GM04504 (cell line): ENCODE measurements at places on chromosomes 5 and 9.

DNA sequence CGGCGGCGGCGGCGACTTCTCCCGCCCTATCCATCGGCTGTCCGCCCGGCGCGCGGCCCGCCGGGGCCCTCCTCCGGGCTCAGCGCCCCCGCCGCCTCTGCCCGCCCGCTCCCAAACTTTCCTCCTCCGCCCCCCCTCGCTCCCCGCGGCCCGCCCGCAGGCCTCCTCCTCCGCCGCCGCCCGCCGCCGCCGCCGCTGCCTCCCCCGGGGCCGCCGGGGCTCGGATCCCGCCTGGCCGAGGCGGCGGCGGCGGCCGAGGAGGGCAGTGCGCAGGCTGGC is 460 bp upstream of the PBX3 start:
- DNase-seq = no peak

DNA sequence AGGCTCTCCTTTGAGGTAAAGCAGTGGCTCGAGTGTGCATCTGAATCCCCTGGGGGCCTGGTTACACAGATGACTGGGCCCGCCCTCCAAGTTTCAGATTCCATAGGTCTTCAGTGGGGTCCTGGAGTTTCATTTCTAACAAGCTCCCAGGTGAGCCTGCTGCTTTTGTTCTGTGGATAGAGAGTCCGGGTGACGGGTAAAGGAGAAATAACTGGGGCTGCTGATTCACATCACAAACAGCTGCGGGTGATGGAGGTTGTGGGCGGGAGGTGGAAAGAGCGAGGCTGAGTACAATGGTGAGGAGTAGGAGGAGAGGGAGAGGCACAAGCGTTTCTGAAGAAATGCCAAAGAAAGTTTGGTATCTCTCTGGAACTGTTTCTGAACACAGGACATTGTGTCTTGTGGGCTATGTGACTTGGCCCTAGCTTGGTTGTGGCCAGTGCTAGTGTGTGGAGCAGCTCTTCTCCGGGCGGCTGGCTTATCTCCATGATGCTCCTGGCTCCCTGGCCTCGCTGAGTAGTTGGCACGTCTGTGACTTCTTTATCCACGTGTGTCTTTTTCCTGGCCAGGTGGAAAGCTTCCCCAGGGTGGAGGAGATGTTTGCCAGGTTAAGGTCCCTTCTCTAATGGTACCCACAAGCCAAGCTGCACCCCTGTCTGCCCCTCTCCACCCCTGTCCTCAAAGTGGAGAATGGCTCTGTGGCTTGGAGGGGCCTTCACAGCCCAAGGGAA is 61.7 kb downstream of the HSPA4 start:
- no peak for DNase-seq

- DNase-seq = no peak
Observed at GRCh38 chr5:54848581-54848980, 136.8 kb downstream of the ESM1 start.

DNA sequence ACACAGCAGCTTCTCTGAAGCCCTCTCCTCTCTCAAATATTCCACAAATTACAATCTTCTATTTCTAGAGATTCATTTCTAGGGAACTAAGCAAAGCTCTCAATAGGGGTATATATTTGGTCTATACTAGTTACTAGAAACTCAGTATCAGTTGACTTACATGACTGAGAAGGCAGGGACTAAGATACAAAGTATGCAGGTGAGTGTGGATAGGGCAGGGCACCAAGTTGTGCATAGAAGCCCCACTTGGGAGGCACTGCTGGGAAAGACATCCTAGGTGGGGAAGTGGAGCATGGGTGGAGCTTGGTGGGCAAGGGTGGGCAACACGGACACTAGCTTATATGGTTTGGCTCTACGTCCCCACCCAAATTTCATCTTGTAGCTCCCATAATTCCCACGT is 148.1 kb upstream of the RASA1 start:
- no peak for DNase-seq

DNA sequence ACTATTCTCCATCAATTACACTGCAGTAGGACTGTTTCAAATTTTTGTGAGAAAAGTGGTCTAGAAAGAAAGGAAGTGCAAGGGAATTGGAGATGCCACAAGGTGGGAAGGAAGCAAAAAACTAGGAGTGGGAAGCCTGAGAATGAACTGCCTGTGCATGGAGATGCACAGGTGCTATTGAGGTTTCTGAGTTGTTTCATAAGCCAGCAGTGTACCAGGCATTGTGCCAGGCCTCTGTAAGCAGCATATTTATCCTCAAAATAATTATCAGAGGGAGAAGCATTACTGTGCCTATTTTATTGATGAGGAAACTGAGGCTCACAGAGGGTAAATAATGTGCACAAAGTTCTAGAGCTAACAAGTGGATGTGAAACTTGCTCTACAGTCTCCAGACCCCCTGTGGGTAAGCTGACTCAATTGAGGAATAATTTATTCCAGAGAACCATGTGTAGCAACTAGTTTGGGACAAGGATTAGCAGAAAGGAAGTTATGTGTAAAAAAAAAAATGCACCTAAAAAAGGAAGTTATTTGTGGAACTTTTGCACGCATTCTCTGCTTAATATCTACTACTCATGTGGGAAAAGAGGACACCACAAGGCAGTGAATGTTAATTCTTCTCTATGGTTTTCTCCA is 96.7 kb downstream of the SNCAIP start:
- DNase-seq = no peak

DNA sequence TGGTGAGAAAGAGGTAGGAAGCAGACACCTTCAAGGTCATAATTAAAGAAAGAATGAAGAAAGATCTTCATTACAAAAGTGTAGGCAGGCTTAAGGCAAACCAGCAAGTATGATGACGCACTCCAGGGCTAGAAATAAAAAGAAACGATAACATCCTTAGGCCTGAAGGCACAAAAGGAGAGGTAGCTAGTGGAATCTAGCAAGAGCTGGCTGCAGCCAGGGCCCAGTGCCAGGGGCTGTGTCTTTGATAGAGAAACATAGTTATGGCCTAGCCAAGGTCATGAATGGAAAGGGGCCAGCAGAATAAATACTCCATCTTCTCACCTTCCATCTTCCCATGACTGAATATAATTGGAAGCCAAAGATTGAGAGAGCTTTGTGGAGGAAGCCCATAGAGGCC is 6.8 kb upstream of the SH3TC2 start:
- no peak for DNase-seq

GRCh38 chr5:175692996-175693710 is 35.3 kb downstream of the HRH2 start:
- DNase-seq = no peak

GRCh38 chr5:146084376-146084775 is 21.0 kb downstream of the PLAC8L1 start:
- no peak for DNase-seq

DNA sequence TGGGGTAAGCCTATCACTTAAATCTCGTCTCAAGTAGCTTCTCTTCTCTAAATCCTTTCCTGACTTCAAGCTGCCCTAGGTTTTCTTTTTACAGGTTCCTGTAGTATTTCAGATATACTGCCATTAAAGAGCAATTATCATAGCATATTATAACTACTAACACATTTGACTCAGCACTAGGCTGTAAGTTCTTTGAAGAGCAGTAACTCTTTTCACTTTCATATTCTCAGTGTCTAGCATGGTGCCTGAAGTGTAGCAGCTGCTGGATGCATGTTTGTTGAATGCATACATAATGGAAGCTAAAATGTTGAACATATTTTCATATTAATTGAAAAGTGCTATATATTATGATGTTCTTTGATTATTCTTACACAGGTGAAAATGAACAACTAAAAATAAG is 22.5 kb downstream of the CCDC152 start:
- DNase-seq = no peak

GRCh38 chr9:89497978-89498851 is at the start of gene SEMA4D:
Gene SEMA4D, minus strand, starts transcription at chr9:89498113. Its CDS starts 92,657 bp downstream, at chr9:89405456.
- DNase-seq = no peak

DNA sequence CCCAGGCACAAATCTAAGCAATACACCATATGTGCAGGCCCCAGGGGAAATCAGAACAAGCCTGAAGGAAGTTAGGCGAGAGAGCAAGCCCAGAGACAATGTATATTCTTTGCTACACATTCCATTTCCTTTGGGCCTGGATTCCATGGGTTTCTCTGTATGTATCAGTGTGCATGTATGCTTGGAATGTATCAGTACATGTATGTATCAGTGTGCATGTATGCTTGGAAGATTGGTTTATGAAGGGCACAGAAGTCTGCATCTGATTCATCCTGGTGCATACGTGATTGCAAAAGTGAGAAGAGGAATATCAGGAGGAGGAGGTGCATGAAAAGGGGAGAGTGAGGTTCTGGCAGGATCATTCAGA is 232.6 kb upstream of the ANKRD55 start:
- no peak for DNase-seq

GRCh38 chr9:104905153-104905901 is 22.6 kb downstream of the ABCA1 start:
- DNase-seq = no peak

DNA sequence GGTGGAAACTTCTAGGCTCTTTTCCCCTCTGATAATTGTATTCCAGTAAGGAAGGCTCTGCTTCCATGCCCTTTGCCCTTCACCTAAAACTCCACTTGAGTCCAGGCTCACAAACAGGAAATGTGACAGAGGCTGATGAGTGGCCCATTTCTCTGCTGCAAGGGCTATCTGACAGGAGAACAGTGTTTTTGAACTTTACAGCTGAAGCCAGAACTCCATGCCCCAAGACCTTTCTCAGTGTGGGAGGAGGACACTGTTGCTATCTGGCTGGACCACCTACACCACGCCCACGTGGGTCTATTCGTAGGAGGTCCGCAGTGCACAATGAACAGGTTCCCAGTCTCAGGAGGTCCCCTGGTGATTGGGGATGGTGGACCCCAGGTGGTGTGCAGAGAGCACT is 13.6 kb downstream of the GGTA1 start:
- DNase-seq = no peak

DNA sequence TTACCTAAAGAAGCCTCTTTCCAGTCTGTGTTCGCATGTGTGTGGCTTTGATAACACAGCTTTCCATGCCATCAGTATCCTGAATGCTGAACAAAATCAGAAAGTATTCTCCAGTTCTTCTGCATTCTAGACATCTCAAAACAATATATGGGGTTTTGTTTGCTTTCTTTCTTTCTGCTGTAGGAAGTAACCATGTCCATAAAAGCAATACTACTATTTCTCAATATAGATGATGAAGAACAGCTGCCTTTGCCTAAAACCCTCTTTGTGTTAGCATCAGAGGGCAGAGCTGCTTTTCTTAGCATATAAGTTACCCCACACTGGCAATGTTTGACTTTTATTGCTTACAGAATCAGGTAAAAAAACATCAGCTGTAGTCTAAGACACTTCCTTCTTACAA is 963.6 kb downstream of the CDH12 start:
- no peak for DNase-seq
